ENCODE measurements at places on chromosomes 13 and 19. TPM values are rescaled to one million over a fixed set of nuclear protein-coding genes. Genes with fewer than 3 reads are reported as not detected.

Gene NPHS1
- not detected for total RNA-seq

Gene IFNL2
- total RNA-seq = not detected

GRCh38 chr19:36093146-36093662, 17.7 kb upstream of the OVOL3 start:
- DNase-seq = no peak

DNA sequence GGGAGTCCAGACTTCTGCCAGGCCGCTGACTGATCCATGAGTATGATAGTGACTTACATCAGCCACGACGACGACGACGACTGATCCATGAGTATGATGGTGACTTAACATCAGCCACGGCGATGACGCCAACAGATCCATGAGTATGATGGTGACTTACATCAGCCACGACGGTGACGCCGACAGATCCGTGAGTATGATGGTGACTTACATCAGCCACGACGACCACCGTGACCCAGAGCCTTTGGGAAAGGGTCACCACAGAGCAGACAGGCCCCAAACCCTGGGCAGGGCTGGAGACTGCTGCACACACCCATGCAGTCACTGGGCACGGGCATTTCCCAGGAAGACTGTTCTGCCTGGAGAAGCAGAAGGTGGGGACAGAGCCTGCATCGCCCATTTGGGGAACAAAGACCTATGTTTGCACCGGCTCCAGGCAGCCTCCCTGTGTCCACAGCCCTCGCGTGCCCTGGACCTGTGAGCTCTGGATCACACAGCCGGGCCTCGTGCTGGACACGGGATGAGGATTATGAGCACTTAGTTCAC, 130.9 kb upstream of the SPACA7 start:
- no peak for DNase-seq

- DNase-seq = no peak
These were observed 8.6 kb upstream of the PEAK3 start for GRCh38 chr19:2290441-2291184.

Gene MIA
- total RNA-seq = 15.1 TPM

Gene PDE4C
- total RNA-seq = 2.0 TPM

- DNase-seq = no peak
These were observed 59.7 kb downstream of the SHISA2 start for GRCh38 chr13:25992076-25992475.

DNA sequence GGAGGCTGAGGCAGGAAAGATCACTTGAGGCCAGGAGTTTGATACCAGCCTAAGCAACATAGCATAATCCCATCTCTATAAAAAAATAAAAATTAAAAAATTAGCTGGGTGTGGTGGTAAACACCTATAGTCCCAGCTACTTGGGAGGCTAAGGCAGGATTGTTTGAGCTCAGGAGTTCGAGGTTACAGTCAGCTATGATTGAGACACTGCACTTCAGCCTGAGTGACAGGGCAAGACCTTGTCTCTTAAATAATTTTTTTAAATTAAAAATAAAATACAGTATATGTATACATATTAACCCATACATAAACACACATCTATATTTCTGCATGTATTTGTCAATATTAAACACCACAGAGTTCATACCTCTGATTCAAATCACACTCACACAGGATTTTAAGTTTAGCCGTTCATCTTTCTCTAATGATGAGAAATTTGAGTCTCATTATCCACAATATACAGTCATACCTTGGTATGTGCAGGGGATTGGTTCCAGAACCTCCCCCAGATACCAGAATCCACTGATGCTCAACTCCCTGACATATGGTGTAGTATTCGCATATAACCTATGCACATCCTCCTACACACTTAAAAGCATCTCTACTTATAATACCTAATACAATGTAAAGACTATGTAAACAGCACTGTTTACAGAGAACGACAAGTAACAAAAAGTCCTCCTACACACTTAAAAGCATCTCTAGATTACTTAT, 44.7 kb downstream of the PSPC1 start:
- DNase-seq = no peak

Gene GPR183
- total RNA-seq = 3.7 TPM

GRCh38 chr13:47008318-47008717, 111.5 kb upstream of the HTR2A start:
- no peak for DNase-seq

GRCh38 chr13:41981951-41982715, 21.2 kb upstream of the VWA8 start:
- no peak for DNase-seq

GRCh38 chr19:885536-886224, 7.3 kb downstream of the MED16 start:
- DNase-seq = no peak

Gene ZNF577
- total RNA-seq = 47.5 TPM

Gene MBD3L2
- not detected for total RNA-seq

DNA sequence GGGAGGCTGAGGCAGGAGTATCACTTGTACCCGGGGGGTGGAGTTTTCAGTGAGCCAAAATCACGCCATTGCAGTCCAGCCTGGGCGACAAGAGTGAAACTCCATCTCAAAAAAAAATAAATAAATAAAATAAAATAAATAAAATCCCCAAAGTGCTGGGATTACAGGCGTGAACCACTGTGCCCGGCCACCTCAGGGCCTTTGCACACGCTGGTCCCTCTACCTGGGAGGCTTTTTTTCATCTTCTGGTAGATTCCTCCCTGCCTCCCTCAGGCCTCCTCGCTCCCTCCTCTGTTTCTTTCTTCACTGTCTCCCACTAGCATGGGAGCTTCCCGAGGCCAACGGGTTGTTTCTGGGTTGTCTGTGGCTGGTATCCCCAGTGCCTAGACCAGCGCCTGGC, 15.1 kb downstream of the MYBPC2 start:
- no peak for DNase-seq

Gene ZNF284
- total RNA-seq = 4.9 TPM

Gene LILRB4
- 0.86 TPM for total RNA-seq

Gene ZNF653
- total RNA-seq = 11.0 TPM

Gene GAMT
- 39.4 TPM for total RNA-seq

Gene GFY
- not detected for total RNA-seq

DNA sequence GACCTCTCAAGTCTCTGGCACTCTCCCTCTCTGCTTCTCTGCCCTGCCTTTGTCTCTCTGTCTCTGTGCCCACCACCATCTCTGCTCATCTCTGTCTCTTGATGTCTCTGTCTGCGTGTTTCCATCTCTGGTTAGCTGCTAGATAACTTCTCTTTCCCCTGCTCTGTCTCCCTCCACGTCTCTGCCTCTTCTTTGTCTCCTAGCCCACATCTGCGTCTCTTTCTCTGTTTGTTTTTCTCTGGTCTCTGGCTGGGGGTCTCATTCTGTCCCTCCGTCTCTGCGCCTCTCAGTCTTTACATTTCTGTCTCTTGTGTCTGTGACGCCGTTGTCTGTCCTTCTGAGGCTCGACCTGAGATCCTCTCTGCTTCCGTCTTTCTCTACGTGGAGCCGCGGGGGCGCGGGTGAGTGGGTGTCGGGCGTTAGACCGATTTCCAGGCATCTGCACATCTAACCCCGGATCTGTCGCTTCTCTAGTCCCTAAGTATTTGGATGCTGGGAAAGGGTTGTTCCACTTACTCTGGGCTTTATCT, 386 bp downstream of the GIPR start:
- no peak for DNase-seq

GRCh38 chr13:66659701-66660467, 570.3 kb downstream of the PCDH9 start:
- no peak for DNase-seq

DNA sequence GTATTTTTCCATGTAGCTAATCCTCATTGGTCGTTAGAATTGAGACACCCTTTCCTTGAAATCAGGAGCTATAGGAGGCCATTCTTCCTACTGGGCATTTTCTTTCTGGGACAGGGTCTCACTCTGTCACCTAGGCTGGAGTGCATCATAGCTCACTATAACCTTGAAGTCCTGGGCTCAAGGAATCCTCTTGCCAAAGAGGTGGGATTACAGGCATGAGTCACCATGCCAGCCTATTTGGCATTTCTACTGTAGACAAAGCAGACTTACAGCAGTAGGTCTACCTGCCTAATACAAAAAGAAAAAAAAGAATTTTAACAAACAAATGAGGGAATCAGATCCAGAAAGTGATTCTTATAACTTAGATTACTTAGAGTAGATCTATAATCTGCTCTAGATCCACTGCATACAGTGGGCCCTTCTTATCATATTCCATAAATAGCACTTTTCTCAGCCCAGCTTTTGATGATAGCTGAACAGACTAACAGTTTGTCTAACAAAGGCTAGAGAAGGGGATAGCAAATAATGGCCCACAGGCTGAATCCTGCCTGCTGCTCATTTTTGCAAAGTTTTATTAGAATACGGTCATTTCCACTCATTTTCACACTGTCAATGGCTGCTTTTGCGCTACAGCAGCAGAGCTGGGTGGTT, 36.7 kb upstream of the USPL1 start:
- DNase-seq = no peak

Gene BCAM
- 27.4 TPM for total RNA-seq

DNA sequence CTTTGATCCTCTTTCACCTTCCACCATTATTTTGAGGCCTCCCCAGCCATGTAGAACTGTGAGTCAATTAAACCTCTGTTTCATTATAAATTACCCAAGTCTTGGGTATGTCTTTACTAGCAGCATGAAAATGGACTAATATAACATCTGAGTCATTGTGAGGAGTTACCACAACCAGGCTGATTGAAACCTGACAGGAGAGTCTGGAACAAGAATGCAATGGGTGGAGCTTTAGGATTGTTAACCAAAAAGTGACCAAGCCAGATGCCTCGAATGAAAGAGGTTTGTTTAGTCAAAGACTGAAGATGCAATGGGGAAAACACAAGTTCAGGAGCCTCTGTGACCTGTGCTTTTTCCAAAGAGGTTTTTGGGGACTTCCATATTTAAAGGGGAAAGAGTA, 659.0 kb downstream of the SLITRK6 start:
- no peak for DNase-seq

Gene NHLRC3
- 24.5 TPM for total RNA-seq

DNA sequence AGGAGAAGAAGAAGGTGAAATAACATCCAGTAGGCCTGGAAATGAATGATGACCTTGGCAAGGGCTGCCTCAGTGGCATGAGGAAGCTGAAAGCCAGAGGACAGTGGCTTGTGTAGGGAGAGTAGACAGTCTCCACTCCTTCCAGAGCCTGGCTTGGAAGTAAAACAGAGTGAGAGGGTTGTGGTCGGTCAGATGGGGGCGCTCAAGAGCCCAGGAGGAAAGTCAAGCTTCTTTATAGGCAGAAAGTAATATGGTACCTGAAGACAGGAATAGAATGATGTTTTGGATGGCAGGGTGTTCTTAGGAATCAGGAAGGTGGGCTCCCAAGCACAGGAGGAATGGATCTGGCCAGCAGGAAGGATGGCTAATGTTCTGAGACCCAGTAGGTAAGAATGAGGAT, 75.1 kb upstream of the TSC22D1 start:
- DNase-seq = no peak

Gene KLK8
- 126 TPM for total RNA-seq

- no peak for DNase-seq
These were observed 162.5 kb downstream of the LMO7 start for GRCh38 chr13:75798353-75799255.

Gene ZSCAN5C
- total RNA-seq = not detected

- DNase-seq = no peak
These were observed 60.4 kb downstream of the ADGRE1 start for GRCh38 chr19:6947745-6948144.

DNA sequence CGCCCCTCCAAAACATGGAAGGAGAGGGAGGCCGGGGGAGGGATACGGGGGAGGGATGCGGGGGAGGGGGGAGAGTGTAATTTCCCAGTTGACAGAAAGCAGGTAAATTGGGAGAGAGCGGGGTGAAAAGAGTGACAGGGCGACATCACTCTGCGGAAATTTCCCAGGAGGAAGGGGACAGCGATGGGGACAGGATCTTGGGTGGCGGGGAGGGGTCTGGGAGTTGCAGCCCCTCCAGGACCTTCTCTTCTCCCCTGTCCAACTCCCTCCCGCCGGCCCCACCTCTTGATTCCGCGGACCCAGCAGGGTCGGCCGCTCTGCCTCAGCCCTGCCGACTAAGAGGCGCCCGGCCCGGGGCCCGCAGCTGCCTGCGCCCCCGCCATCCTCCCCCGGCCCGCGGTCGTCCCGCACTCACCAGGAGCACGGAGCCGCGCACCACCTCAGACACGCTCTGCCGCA, 108.0 kb upstream of the DOCK9 start:
- DNase-seq = no peak

DNA sequence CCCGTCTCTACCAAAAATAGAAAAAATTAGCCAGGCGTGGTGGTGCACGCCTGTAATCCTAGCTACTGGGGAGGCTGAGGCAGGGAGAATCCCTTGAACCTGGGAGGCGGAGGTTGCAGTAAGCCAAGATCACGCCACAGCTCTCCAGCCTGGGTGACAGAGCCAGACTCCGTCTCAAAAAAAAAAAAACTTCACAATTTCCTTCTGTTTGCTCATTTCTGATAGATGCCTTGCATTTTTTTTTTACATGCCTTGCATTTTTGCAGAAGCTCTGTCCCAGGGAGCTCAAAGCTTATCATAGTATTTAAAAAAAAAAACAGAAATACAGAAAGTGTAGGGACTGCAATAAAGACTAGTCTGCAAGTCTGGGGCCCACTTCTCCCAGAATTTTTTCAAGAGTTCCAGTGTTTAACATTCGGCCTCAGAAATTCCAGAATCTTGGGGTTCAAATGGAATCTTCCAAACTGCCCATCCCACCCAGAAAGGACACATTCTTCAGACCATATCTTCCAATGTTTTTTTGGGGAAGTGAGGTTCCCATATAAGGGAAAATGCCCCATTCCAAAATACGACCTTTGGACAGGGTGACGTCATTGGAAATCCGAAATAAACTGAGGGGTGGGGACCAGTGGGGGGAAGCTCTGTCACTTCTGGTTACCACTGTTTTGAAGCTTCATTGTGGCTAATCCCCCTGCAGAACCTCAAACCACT, 17.2 kb upstream of the RAB8A start:
- DNase-seq = no peak

GRCh38 chr19:33887891-33888290, 91.2 kb downstream of the KCTD15 start:
- DNase-seq = no peak

Gene FFAR2
- not detected for total RNA-seq

Gene AZU1
- total RNA-seq = not detected

- DNase-seq = no peak
These were observed 14.4 kb upstream of the PLEKHF1 start for GRCh38 chr19:29650772-29651387.

Gene TRIM13
- 18.1 TPM for total RNA-seq

DNA sequence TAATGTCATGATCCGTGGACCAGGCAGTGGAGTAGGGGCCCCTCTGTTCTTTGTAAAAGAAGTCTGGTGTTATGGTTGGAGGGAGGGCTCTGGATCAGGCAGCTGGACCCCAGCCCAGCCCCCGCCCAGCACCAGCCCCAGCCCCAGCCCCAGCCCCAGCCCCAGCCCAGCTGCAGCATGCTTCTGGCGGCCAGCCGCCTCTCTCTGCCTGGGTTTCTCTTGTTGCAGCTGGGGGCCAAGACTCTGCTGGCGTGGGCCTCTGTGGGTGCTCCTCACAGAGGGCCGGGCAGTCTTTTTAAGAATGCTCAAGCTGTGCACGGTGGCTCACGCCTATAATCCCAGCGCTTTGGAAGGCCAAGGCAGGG, 17.9 kb downstream of the DOT1L start:
- DNase-seq = no peak

Gene ZNF154
- total RNA-seq = 0.13 TPM

All from suprapubic skin (tissue), 4 donors.